ENCODE measurements at places on chromosomes 13 and 19.

- no peak for DNase-seq
Observed at GRCh38 chr13:22168437-22169190, 497.7 kb downstream of the FGF9 start.

DNA sequence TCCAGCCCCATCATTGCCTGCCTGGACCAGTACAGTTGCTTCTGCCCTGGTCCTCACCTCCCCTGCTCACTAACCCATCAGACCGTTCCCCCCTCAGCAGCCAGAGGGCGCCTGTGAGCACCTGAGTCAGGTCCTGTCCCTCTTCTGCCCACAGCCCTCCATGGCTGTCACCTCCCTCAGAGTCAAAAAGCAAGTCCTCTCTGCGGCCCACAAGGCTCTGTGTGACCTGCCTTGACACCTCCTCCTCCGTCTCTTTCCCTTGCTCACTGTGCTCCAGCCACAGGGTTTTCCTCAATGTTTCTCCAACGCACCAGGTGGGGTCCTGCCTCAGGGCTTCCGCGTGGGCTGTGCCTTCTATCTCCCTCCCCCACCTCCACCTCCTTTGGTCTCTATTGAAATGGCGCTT is 29.4 kb upstream of the PTPRS start:
- DNase-seq: no peak

GRCh38 chr13:53357582-53357981 is 329.0 kb downstream of the OLFM4 start:
- no peak for DNase-seq

GRCh38 chr19:16554776-16555175 is 12.5 kb upstream of the CHERP start:
- DNase-seq: no peak

GRCh38 chr13:89660752-89661151 is 1686.7 kb upstream of the MIR17HG start:
- DNase-seq: no peak

- no peak for DNase-seq
Observed at GRCh38 chr13:110664041-110664440, 41.9 kb downstream of the CARS2 start.

- DNase-seq: no peak
Observed at GRCh38 chr13:111610879-111611278, 290.4 kb downstream of the TEX29 start.

- no peak for DNase-seq
Observed at GRCh38 chr19:51093510-51094345, 11.0 kb upstream of the KLK14 start.

DNA sequence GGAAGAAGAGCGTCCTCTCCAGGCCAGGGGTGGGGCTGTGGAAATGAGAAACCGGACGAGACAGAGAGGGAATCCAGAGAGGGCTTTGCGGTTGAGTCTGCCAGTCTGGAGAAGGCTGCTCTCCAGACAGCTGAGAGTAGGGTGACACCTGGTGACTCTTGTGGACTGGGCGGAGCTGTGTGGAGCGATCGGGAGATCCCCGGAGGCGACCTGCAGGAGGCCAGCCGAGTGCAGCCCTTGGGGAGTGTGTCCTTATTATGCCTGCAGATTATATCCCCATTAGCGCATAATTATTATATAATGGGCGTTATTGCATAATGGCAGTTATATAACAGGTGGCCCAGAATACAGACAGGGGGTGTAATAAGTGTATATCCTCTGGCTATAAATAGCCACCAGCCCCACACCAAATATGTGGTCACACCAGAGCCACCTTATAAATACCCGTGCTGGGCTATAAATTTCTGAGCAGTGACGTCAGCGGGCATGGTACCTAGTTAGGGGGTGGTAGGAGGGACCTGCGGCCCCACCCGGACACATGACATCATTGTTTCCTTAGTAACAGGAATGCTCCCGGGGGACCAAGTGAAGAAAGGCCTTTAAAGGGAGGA is 41.2 kb downstream of the NFIX start:
- DNase-seq: no peak

DNA sequence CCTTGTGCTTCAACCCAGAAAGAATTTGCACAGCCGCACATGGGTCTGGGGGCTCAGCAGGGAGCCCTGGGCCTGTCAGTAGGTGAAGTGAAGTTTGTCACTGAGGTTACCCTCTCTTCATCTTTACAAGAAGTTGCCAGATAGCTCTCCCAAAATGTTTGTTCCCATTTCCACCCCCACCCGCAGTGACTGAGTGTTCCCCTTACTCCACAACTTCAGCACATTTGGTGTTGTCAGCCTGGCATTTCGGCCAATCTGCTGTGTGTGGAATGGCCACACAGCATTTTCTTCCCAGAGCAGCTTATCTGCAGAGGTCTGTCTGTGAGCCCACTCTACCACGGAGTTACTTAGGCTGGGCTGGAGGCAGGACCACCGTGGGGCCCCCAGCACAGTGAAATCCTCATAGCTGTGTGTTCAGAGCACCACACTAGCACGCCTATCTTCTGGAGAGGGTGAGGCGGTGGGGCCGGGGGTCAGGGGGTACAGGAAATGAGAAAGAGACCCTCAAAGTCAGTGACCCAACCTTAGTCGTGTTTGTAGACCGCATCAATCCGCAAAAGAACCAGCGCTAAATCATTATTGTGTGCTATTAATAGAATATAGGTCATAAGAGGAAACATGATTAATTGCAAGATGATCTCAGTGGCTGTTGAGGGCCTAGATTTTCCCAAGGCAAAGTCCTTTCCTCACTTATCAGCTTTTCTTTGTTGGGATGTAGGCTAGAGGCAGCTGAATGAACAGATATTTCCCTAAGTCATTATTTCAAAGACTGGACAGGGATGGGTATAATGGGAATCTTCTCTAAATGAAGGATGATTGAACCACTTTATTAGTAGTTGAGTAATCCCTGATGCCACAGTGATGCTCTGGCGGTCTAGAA is 116.0 kb downstream of the SIPA1L3 start:
- DNase-seq: no peak

DNA sequence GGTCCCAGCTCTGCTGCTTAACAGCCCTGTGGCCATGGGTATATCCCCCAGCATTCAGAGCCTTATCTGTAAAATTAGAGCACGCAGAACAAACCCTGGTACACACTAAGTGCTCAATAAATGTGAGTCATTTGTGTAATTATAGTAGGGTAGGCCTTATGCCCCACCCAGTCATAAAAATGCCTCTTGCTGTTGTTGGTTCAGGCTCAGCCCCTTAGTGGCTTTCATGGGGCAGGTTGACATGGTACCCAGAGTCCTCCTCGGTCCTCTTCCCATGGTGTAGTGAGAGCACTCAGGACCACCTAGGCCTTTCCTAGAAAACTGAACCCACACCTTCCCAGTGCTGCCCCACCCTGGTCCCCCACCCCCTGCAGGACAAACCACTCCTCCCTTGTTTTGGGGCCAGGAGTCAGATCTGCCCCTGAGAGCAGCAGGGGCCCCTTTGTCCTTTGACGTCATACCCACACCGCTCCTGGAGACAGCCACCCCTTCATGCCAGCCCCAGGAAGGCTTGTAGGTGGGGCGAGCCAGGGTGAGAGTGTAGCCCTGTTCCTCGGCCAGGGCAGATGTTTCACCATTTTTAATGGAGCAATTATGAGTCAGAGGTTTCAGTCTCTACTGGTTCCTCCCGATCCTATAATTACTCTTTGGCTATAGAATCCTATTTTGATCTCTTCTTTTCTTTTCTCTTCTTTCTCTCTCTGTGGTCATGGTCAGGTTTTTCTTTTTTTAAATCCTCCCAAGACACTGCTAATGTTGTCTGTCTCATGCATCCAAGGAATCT is 36.8 kb downstream of the ACTN4 start:
- no peak for DNase-seq

GRCh38 chr13:84823528-84823927 is 941.3 kb upstream of the SLITRK1 start:
- no peak for DNase-seq

- no peak for DNase-seq
Observed at GRCh38 chr19:18167975-18168645, 5.5 kb upstream of the IFI30 start.

GRCh38 chr19:45972081-45972946 is 1.4 kb downstream of the NOVA2 start:
- DNase-seq: no peak

Measured in amygdala (tissue), 56 donors.